CD4-positive, alpha-beta T cell treated with Interleukin-10 for 1 hour (primary cell): ENCODE measurements at places on chromosomes 7 and 10.

- no peak for DNase-seq
Observed at GRCh38 chr7:131051304-131051703, 276.4 kb upstream of the MKLN1 start.

GRCh38 chr10:61620506-61620905 is 42.2 kb upstream of the CABCOCO1 start:
- DNase-seq = no peak

GRCh38 chr10:267705-268104 is 132.4 kb downstream of the ZMYND11 start:
- no peak for DNase-seq

DNA sequence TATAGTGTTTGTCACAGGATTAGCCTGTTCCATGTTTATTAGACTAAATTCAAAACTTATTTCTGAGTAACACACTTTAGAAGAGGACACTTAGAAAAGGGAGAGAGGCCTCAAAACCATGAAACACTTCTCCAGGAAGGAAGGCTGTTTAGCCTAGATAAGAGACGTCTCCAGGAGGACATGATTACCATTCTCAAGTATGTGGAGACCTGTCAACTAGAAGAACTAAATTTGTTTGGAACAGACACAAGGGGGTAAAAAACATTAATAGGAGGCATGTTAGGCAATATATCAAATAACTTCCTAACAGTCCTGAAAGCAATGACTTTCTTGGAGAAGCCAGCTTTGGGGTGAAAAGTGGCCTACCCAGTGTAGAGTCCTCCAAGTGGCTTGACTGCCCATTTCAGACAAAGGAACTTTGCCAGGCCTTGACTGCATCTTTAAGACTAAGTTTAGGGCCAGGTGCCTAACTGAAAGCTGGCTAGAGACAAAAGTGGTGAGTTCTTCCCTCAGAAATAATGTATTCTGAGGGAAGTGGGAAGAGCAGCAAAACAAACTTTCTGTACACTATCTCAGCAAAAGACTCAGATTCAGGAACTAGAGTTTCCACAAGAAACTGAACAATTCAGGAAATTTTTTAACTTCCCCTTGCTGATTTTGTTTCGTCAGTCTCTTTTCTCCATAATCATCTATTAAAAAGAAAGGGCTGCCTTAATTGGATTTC is 11.8 kb downstream of the NCOA4 start:
- DNase-seq = no peak

GRCh38 chr7:141287936-141288335 is 214.1 kb downstream of the TMEM178B start:
- DNase-seq = no peak

DNA sequence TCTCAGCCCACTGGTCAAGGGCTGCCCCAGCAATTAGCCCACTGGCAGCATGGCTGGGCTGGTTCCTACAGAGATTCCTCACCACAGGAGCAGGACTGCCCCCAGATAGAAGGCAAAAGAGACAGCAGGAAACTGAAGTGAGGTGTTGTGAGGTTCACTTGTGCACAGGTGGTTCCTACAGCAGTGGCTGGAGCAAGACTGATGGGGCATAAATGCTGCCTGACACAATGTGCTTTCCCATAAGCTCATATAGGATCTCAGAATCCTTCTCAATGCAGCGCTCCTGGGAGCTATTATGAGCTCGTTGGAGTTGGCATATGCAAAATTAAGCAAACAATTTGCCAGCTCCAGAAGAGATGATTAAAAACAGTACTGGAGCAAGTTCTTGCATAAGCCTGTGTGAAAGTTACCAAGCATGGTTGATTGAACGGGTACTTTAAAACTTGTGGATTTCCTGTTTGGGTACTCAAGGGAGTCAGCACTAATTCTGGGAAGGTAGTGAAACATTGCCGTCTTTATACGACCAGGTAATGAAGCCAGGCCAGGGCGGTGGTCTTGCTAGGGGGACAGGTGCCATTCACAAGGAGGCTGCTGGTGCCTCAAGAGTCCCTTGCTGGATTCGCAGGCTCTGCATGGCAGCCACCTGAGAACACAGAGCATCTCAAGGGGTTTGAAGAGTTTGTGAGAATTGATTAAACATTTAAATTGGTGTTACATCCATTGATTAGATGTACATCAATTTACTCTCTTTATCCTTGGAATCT is 20.3 kb upstream of the PRKCQ start:
- DNase-seq = no peak

DNA sequence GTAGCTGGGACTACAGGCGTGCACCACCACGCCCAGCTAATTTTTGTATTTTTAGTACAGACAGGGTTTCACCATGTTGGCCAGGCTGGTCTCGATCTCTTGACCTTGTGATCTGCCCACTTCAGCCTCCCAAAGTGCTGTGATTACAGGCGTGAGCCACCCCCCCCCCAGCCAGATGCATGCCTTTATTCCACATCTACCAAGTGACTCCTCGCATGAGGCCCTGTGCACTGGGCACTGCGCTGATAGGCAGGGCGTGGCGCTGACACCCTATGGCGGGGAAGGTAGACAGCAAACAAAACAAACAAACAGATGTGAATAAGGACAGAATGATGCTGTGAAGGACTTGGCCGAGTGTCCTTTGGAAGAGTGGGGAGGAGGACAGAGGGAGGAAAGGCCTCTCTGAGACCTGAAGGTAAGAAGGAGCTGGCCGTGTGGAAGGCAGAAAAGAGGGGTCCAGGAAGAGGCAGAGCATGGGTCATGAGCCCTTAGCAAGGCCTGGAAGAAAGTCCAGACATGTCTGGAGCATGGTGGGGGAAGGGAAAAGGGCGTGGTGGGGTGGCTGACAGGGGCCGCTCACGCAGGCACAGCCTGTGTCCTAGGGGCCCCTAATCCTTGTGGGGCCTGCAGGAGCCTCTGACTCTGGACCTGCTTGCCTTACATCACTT is 47.5 kb upstream of the CACUL1 start:
- DNase-seq = no peak

DNA sequence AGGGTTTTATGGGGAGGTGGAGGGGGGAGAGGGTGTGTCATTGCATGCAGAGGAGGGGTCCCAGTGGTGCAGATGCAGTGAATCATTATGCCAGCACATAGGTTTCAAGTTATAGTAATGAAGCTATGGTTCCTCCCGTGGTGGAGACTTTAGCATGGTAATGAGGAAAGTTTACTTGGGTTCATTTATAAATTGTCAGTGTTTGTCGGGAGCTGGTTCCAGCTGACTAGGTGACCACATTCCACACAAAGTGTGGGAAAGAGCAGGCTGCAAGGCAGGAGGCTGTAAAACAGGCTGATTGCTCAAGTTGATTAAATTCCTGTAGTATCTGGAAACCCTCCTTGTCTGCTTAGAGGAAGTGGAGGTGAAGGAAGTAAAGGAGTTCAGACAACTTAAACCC is 78.9 kb downstream of the SRI start:
- DNase-seq = no peak

DNA sequence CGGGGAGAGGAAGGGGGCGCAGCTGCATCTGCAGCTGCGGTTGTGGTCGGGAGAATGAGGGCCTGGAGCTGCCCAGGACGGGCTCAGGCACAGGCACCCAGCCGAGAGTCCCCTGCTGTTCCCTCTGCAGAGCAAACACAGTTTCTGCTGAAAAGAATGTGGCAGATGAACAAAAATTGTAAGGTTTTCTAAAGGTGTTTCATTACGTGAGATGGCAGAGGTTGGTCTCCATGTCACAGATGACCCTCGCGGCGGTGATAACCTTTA is 456.2 kb downstream of the DNAJB6 start:
- DNase-seq = no peak

DNA sequence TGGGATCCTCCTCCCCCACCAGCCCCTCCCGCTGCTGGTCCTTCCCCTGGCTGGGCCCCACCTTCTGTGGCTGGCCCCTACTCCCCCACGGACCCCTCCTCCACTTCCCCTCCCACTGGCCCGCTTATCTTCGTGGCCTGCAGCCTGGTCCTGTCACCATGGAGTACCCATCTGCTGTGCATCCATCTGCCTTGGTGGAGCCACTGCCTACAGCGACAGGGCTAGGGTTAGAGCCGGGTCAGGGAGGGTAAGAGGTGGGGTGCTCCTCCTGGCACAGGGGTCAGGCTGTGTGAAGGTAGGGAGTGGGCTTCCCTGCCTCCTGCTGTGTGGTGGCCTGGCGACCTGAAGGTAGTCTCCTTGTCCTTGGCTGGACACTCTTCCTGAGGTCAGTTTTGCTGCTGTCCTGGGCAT is 5.2 kb downstream of the ADCY1 start:
- DNase-seq = no peak

DNA sequence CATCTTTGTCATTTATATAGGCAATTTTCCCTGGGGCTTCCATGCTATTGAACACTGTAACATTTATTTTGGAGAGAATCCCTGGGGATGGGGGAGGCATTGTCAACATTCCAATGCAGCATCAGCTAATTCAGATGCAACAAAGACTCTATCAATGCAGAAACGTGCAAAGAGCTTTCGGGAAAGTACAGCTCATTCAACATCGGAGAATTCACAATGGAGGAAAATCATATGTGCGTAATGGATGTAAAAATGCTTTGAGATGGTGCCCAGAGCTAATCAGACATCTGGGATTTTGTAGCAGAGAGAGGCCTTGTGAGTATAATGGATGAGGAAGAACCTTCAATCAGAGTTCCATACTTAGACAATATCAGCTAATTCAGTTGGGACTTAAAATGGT is 28.3 kb upstream of the FIS1 start:
- DNase-seq = no peak

- no peak for DNase-seq
Observed at GRCh38 chr7:157271991-157272324, 64.8 kb upstream of the DNAJB6 start.

DNA sequence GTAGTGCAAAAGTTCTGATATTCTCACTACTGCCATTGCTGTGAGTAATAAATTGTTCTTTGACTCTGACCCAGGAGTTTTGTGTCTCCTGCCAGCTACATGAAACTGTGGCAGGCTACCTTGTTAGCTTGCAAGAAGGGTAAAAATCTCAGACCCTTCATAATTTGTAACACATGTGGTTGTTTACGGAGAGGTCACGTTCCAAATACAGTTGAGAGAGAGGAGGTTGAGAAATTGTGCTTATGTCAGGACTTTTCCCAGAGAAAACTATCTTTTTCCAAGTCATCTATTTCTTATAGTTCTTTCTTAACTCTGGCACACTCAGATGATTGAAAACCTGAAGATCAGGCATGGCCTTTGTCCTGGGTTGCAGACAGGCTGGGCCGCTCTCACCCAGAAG is 114.4 kb upstream of the SVIL start:
- no peak for DNase-seq

- DNase-seq = no peak
Observed at GRCh38 chr10:78543749-78544362, 510.2 kb downstream of the RPS24 start.

DNA sequence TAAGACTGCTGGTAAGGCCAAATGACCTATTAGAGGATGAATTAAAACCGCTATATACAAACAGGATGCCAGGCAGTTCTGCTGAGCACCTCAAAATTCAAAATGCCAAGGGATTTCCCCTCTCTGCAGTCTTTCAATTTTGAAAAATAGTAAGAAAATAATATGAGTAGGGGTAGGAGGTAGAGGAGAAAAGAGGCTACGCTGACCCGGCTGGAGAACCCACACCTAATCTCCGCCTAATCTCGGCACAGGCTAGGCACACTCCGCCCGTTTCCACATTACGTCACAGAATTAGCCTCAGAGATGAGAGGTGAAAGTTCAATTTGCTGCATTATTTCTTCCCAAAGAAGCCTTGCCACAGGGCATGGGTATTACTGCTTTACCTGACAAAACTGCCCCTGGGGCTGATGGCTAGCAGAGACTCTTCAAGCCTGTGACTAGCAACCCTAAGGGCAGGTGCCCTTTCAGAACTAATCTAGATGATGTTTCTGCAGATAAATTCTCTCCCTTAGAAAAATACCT is 21.3 kb upstream of the SPOCK2 start:
- peak; percentile 33 for DNase-seq

DNA sequence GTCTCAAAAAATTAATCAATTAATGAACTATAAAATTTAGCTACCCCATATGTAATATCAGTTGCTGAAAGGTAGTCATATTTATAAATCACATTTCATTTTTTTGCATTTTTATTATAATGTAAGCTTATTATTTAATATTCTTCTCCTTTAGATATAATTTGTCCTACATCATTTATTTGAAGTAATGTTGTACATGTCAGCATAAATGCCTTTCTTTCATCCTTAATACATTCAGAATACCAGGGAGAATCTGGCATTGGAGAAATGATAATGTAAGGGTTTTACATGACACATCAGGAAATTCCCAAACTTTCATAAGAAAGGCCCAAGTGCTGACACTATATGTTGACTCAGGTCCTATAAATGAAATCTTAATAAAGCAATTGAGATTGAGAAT is 742.1 kb downstream of the CNTNAP2 start:
- DNase-seq = no peak

DNA sequence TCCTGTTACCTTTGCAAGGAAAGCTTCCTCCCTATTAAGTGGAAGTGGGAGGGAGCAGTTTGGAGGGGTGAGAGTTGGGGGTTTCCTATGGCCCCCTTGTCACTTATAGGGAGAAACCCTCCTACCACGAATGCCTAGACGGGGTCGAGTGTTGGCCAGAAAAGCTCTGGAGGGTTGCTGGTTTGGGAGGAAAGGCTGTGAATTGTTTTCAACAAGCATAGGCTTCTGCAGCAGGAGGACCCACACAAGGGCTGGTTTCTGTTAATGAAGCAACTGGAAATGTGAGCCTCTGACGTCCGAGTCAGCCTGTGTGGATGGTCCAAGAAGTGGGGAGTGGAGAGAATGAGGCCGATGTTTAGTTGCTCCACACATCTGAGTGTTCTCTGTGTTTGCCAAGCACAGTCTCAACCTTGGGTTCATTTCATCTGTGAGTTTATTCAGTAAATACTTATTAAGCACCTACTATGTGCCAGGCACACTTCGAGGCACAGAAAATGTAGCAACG is 37.3 kb upstream of the LEP start:
- no peak for DNase-seq

GRCh38 chr10:18436902-18437301 is 214.5 kb downstream of the NSUN6 start:
- DNase-seq = no peak

- no peak for DNase-seq
Observed at GRCh38 chr10:99777918-99778714, 4.3 kb upstream of the ABCC2 start.

GRCh38 chr10:11934262-11934661 is 108.3 kb downstream of the UPF2 start:
- DNase-seq = no peak

DNA sequence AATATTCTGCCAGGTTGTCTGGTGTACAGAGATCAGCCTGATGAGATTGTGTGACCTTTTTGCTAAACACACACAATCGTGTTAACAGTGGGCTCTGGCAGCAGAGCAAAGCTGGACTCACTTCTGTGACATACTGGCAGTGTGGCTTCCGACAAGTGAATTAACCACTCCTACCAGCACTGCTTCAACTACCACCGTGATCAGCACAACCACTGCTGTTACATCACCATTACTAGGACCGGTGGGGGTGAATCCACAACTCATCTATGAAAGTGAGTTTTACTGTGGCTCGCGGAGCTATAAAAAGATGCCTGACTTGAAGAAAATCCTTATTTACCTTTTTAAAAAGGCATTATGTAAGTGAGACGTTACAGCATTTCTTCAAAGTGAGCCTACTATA is 135.6 kb downstream of the WDR37 start:
- DNase-seq = no peak
